HL-60 (cell line): ENCODE measurements at places on chromosomes 2 and 18.

DNA sequence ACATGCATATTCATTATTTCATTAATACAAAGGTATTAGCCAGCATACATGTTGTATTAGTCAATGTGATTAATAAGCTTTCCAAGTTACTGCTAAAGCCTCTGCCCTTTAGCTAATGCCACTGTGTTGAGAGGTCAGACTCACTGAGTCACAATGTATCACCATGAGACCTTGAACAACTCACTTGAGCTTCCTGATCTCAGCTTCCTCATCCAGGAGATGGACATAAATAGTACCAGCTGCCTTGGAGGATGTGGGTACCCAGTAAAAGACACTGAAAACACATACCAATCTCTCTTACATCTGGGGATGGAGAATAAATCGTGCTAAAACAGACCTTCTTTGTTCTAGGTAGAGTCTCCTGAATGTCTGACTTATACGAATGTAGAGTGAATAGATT is 224.6 kb downstream of the EPHA4 start:
- DNase-seq, result no peak

GRCh38 chr2:121172456-121172855 is 112.5 kb downstream of the TFCP2L1 start:
- DNase-seq, result no peak

GRCh38 chr2:88735853-88736252 is 44.4 kb downstream of the RPIA start:
- no peak for DNase-seq

GRCh38 chr2:156908825-156909224 is 348.7 kb upstream of the GALNT5 start:
- no peak for DNase-seq

DNA sequence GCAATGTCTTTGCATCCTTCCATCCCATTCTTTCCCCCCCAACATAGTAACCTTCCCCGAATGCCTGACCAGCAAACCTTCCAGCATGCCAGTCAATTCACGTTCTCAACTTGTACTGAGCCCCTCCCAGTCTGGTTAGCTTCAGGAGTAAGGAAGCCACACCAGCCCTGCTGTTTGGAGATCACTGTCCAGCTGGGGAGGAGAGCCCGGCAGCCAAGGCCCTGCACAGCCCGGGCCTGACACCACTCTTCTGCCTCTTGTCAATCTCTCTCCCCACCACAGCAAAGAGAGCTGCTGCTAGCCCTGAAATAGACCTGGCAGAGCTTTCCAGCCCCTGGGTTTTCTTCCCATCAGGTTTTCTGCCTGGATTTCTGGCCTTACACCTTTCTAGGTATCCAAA is 185.8 kb upstream of the ID2 start:
- no peak for DNase-seq

DNA sequence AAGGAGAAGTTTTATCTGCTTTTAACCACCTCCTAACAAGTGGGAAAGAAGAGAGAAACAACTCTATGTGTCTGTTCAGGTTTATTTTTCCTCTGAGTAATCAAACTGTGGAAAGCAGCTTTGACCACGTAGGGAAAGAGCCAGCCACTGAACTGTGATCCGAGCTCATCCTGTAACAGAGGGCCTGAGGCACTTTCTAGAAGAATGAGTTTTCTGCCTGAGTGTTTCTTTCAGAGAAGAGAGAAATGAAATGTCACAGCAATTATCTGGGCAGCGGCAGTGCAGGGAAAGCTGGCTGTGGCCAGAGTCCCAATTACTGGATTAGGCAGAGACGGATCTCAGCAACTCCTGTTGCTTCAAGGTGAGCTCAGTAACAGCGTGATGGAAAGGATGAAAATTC is 151.9 kb downstream of the CD226 start:
- no peak for DNase-seq

GRCh38 chr2:45968946-45969584 is 317.6 kb downstream of the PRKCE start:
- no peak for DNase-seq

GRCh38 chr2:7111626-7112025 is 194.4 kb downstream of the RNF144A start:
- no peak for DNase-seq

- no peak for DNase-seq
Observed at GRCh38 chr18:55419132-55419946, 168.7 kb downstream of the TCF4 start.

- no peak for DNase-seq
Observed at GRCh38 chr2:96369186-96369585, 33.6 kb downstream of the NCAPH start.

DNA sequence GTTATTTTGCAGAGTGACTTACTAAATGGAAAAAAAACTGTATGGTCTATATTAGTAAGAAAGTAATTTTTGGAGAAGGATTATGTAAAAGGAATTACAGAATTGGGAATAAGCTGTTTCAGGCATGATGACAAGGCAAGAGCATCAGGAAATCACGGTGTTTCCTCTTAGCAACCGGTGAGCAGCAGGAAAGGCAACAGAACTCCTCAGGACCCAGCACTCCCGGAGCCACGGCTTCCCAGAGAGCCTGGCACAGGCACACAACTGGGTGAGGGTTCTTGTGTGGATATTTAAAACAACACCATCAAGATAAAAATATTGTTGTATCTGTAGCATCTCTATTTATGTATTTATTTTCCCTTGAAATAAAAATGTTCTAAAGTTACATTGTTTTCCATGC is 34.4 kb downstream of the CYP27C1 start:
- no peak for DNase-seq

DNA sequence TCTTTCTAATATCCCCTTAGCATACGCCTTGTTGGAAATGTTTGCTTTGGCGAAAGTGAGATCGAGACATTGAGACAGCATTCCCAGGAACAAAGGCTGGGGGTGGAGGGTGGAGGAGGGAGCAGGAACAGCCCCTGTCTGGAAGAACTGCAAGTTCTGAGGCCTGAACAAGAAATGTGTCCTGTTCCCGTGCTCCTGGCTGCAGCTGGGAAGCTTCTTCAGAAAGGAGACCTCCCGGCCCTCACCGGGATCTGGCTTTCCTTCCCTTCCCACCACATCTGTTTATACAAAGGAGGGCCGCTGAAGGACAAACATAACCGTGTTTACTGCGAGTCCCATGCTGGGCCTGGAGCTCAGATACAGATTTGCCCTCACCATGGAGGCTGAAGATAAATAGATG is 35.9 kb downstream of the AFF3 start:
- DNase-seq, result no peak

DNA sequence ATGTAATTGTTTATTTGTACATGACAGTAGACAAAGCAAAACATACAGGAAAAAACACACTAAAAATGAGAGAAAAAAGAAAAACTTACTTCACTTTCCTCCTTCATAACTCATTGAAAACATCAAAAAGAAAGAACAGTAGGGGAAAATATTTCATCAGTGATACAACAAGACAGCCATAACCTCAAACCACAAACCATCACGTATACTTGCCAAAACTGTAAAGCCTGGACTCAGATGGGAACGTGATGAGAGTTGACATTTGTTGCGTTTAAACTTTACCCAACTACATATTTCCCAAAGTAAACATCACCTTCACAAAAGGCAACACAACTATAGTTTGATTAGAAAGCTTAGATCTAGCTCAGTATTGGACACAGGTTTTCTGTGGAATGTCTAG is 278.2 kb upstream of the COL3A1 start:
- no peak for DNase-seq

DNA sequence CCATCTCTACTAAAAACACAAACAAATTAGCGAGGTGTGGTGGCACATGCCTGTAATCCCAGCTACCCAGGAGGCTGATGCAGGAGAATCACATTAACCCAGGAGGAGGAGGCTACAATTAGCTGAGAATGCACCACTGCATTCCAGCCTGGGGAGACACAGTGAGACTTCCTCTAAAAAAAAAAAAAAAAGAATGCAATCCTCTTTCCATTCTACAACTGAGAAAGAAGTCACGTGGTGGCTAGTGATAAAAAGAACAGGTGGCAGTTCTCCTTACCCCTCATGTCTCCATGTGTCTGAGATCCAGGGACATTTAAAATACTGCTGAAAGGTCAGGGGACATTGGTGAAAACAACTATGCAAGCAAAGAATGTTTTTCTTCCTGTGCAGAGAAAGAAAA is 24.4 kb upstream of the GPR39 start:
- no peak for DNase-seq

- peak; percentile 92 for DNase-seq
Observed at GRCh38 chr2:136381722-136382633, 264.0 kb upstream of the CXCR4 start.

DNA sequence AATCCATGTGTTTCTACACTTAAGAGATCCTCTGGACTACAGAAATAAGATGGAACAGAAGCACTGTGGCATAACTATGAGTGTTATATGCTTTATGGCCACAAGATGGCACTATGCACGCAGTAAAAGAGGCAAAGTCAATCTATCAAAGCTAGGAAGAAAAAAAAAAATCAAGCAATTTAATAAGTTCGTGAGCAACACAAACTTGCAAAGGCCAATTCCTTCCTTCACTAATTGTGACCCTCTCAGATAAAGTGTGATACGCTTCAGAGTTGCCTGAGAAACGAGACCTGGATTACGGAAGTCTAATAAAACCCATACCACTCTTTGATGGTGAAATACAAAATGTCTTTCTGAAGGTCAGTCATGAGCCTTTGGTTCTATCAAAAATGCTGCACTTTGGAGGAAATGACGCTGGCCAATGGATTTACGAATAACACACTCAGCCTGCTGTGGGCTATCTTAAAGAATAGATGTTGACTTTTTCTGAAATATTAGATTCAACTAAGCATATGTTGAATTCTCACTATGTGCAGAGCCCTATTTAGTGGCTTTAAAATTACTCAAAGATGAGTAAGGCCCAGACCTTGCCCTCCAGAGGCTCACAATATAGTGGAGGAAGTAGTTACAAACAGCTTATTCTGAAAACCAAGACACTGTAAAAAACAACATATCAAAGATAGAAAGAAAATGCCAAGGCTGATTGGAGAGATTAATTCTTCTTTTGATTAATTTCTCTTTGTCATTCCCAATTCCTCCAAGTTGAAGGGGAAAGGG is 35.5 kb upstream of the TTR start:
- peak; percentile 27 for DNase-seq

DNA sequence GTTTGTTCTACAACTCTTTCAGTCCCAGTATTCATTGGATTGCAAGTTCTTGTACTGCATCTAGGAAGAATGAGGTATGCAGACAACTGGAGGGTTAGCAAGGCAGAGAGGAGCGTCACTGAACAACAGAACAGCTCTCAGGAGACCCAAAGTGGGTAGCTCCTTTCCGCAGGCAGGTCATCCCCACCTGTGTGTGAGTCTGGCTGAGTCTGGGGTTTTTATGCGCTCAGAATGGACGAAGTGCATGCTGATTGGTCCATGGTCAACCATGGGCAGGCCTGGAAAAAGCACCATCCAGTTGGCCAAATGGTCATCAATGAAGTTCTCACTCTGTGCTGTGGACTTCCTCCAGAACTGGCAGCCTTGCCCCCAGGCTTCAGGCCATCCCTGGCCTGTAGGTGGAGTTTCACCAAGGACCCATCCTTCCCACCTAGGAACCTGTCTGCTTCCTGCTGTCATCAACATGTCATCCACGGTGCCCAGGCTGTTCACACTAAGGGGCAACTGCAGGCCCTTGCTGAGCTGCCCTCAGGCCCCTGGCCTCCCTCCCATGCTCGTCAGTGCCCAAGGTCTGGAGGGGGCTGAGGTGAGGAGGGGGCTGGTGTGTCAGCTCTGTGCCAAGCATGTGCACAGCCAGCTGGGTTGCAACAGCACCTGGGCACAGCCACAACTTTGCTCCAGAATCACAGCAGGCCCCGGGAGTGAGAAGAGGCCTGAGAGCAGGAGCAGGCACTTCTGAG is 11.1 kb upstream of the TFCP2L1 start:
- DNase-seq, result no peak

DNA sequence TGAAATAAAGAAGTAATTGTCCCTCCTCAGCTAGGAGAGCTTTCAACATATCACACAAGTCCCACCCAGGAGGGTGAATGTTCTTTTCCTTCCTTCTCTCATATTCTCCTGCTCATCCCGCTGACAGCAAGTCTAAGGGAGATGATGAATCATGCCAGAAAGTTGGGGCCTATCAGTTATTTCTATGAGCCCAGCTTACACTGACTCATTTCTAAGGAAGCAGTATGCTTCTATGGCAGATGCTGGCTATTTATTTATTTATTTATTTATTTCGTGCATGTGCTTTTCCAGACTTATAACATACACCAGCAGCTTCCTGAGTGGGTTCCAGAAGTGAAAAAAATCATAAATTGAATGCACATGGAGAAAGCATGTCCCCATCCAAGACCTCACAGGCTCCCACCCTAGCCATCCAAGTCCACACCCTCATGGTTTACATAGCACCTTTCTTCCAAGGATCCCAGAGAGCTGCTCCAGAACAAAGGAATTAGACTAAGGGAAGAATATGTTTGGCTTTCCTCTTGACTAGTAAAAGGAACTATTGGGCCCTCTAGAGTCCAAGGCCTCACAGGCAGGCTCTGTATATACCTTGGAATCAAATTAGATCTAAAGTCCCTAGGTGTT is 1074.2 kb upstream of the ZEB2 start:
- DNase-seq, result no peak

- no peak for DNase-seq
Observed at GRCh38 chr2:109613081-109613921, 465 bp downstream of the SEPTIN10 start.

- no peak for DNase-seq
Observed at GRCh38 chr2:103437161-103437560, 675.3 kb downstream of the TMEM182 start.

GRCh38 chr2:217993138-217993537 is 9.7 kb downstream of the TNS1 start:
- DNase-seq, result peak; percentile 20

- DNase-seq, result no peak
Observed at GRCh38 chr2:63406641-63407040, 181.6 kb downstream of the WDPCP start.

- DNase-seq, result no peak
Observed at GRCh38 chr2:159879051-159879604, 81.1 kb upstream of the CD302 start.
